ENCODE measurements at places on chromosomes 11 and 22. TPM values are rescaled to one million over a fixed set of nuclear protein-coding genes. Genes with fewer than 3 reads are reported as not detected.

GRCh38 chr11:129787532-129788155 lies 28.0 kb upstream of the TMEM45B start:
- DNase-seq = no peak
- no peaks in the 10 kb centered on the region for H3K27me3 ChIP-seq
- H3K4me3 ChIP-seq = no peak overlapping the region
- no peak overlapping the region for H3K27ac ChIP-seq
- H3K36me3 ChIP-seq = no peaks in the 10 kb centered on the region
- H3K4me1 ChIP-seq = peaks cover 23% of the 10 kb centered on the region

- no peaks in the 10 kb centered on the region for H3K4me1 ChIP-seq
- no peak overlapping the region for H3K4me3 ChIP-seq
- no peak for DNase-seq
- no peaks in the 10 kb centered on the region for H3K27me3 ChIP-seq
- H3K27ac ChIP-seq = no peak overlapping the region
- no peaks in the 10 kb centered on the region for H3K36me3 ChIP-seq
Observed at GRCh38 chr11:116698080-116698479, 74.7 kb downstream of the BUD13 start.

CRYBA4 gene
- not detected for total RNA-seq

- no peaks in the 10 kb centered on the region for H3K4me1 ChIP-seq
- peaks cover 10% of the 10 kb centered on the region for H3K27me3 ChIP-seq
- DNase-seq = no peak
- no peak overlapping the region for H3K4me3 ChIP-seq
- H3K36me3 ChIP-seq = no peaks in the 10 kb centered on the region
Observed at GRCh38 chr22:35202376-35202775, 54.9 kb upstream of the HMGXB4 start.

- no peaks in the 10 kb centered on the region for H3K36me3 ChIP-seq
- DNase-seq = peak; percentile 25
- no peaks in the 10 kb centered on the region for H3K4me1 ChIP-seq
- H3K4me3 ChIP-seq = no peak overlapping the region
Observed at GRCh38 chr22:17489101-17489500, 74.2 kb upstream of the SLC25A18 start.

DNA sequence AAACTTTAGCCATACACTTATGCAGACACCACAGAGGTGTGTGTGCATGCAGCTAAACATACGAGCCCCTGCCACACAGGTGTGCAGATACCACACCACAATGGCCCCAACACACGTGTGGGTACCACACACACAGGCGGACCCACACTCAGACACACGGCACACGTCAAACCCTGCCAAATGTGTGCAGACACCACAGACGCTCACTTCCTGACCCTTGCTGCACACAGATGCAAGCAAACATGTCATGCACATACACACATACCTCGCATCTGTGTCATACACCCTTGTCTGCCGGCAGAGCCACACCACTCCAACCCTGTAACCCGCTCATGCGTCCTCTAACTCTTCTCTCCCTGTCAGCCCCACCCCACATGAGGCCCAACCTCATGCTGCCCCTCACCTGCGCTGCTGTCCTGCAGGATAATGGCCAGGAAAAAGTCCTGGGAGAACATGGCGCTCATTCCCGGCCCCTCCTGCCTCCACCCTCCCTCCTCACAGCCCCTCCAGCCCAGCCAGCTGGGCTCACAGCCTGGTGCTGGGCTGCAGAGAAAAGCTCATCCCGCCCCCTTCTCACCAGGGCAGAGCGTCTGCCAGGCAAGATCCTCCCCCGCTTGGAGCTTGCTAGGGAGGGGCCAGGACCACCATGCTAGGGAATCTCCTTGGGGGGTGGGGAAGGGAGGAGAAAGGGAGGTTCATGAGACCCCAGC lies 14.2 kb downstream of the SMPD1 start:
- peaks cover 17% of the 10 kb centered on the region for H3K36me3 ChIP-seq
- peak; percentile 56 for DNase-seq
- H3K4me3 ChIP-seq = no peak overlapping the region
- H3K4me1 ChIP-seq = peaks cover 74% of the 10 kb centered on the region
- peak overlapping the region; percentile 23 for H3K27ac ChIP-seq

- H3K4me3 ChIP-seq = no peak overlapping the region
- no peaks in the 10 kb centered on the region for H3K36me3 ChIP-seq
- H3K27ac ChIP-seq = no peak overlapping the region
- no peaks in the 10 kb centered on the region for H3K4me1 ChIP-seq
- DNase-seq = no peak
Observed at GRCh38 chr11:115326526-115326925, 177.7 kb downstream of the CADM1 start.

DNA sequence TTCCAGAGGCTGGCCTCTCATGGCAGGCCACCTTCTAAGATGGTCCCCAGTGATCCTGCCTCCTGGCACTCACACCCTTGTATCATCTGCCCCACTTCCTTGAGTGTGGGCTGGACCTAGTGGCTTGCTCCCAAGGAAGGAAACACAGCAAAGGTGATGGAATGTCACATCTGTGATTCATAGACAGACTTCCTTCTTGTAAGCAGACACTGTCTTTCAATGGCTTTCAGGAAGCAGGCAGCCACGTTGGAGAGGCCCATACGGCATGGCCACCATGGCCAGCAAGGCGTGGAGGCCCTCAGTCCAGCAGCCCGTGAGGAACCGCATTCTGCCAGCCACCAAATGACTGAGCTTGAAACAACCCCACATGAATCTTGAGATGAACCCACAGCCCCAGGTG lies 11.3 kb downstream of the LMO1 start:
- no peak overlapping the region for H3K27ac ChIP-seq
- no peaks in the 10 kb centered on the region for H3K27me3 ChIP-seq
- no peak for DNase-seq

GRCh38 chr11:82738091-82738490 lies 4.4 kb upstream of the FAM181B start:
- DNase-seq = no peak
- H3K4me3 ChIP-seq = no peak overlapping the region
- H3K27ac ChIP-seq = no peak overlapping the region
- no peaks in the 10 kb centered on the region for H3K36me3 ChIP-seq
- peaks cover 25% of the 10 kb centered on the region for H3K27me3 ChIP-seq

DNA sequence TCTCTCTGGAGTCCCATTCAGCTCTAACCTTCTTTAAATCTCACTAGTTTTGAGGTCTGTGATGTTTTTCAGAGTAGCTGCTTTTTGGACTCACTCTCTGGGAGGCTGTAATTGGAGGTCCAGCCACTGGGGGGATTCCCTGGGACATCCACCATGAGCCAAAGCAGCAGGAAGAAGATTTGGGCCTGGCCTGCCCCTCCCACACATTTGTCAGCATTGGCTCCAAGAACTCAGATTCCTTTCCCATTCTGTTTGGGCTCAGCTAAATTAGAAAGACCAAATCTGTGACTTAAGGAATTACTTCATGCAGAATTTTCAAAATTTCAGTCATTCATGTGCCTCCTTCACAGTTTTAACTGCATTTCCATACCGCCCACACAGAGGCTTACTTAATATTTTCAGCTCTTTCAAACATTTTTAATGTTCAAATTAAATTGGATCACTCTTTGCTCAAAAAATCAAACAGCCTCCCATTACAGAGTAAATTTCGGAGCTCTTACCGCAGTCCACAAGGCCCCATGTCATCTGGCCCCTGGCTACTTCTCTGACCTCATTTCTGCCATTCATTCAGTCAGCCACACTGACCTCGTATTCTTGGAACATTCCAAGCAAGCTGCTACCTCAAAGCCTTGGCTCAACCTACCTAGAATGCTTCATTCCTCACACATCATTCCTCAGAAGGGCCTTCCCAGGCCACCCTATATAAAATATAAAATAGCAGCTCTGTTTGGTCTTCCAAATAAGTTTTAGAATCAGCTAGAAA lies 54.5 kb upstream of the RRAS2 start:
- peaks cover 35% of the 10 kb centered on the region for H3K4me1 ChIP-seq
- no peak overlapping the region for H3K4me3 ChIP-seq
- peak; percentile 37 for DNase-seq
- no peaks in the 10 kb centered on the region for H3K36me3 ChIP-seq
- no peak overlapping the region for H3K27ac ChIP-seq

- no peak overlapping the region for H3K27ac ChIP-seq
- peaks cover 3% of the 10 kb centered on the region for H3K27me3 ChIP-seq
- no peak overlapping the region for H3K4me3 ChIP-seq
- no peaks in the 10 kb centered on the region for H3K36me3 ChIP-seq
- no peaks in the 10 kb centered on the region for H3K4me1 ChIP-seq
Observed at GRCh38 chr11:122165607-122166371, 49.8 kb upstream of the BLID start.

GRCh38 chr11:65616575-65617001 lies 1.0 kb downstream of the PCNX3 start:
- peak; percentile 57 for DNase-seq
- peak overlapping the region; percentile 88 for H3K27ac ChIP-seq
- peaks cover 35% of the 10 kb centered on the region for H3K36me3 ChIP-seq
- peak overlapping the region; percentile 96 for H3K4me3 ChIP-seq

DNA sequence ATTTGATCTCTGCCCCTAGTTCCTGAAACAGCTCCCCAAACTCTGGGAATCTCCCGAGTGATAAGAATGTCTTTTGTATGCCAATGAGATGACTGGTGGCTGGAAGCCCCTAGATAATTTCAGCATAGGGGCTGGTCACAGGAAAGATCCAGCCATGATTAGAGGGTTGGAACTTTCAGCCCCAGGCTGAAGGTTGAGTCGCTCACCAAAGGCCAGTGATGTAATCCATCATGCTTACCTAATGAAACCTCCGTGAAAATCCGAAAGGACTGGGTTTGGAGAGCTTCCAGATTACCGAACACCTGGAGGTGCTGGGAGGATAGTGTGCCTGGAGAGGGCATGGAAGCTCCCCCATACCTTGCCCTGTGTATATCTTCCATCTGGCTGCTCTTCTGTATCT lies 26.0 kb downstream of the LRRC32 start:
- H3K27me3 ChIP-seq = peaks cover 34% of the 10 kb centered on the region
- H3K27ac ChIP-seq = no peak overlapping the region
- H3K36me3 ChIP-seq = no peaks in the 10 kb centered on the region
- peaks cover 10% of the 10 kb centered on the region for H3K4me1 ChIP-seq
- H3K4me3 ChIP-seq = no peak overlapping the region

GRCh38 chr22:48485149-48486133 lies 1342.2 kb downstream of the BRD1 start:
- H3K4me1 ChIP-seq = no peaks in the 10 kb centered on the region
- H3K36me3 ChIP-seq = no peaks in the 10 kb centered on the region
- no peak overlapping the region for H3K27ac ChIP-seq
- no peak overlapping the region for H3K4me3 ChIP-seq
- DNase-seq = no peak
- H3K27me3 ChIP-seq = peaks cover 29% of the 10 kb centered on the region

DNA sequence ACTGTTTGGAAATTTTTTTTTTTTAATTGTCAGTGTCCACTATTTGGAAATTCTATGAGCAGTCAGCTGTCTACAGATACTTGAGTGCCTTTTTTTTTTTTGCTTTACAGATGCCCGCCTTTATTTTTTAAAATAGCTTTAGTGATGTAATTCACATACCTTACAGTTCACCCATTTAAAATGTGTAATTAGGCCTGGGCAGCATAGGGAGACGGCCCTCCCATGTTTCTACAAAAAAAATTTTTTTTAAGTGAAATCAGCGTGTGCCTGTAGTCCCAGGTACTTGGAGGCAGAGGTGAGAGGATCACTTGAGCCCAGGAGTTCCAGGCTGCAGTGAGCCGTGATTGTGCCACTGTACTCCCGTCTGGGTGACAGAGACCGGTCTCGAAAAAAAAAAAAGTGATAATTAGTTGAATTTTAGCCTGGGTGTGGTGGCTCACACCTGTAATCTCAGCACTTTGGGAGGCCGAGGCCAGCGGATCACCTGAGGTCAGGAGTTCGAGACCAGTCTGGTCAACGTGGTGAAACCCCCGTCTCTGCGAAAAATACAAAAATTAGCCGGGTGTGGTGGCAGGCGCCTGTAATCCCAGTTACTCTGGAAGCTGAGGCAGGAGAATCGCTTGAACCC lies 1.5 kb downstream of the ZNF143 start:
- peaks cover 9% of the 10 kb centered on the region for H3K36me3 ChIP-seq
- no peak for DNase-seq

GRCh38 chr22:32590556-32590955 lies 115.9 kb downstream of the FBXO7 start:
- peaks cover 4% of the 10 kb centered on the region for H3K27me3 ChIP-seq
- H3K27ac ChIP-seq = no peak overlapping the region
- H3K4me1 ChIP-seq = no peaks in the 10 kb centered on the region

DNA sequence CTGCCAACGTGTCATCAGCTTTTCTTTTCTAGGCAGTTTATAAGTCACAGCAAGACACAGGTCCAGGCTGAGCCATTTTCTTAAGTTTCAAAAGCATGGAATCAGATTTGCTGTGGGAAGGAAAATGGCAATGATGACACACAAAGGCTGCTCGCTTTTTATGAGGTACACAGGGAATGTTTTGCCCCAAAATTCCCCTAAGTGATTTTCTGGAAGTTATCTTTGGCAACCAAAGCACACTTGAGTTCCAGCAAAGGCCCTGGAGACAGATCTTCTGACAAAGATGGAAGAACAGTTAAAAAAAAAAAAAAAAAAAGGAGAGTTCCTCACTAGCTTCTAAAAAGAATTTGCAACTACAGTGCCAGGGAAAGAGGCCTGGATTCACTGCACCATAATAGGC lies 260.8 kb downstream of the LARGE1 start:
- no peaks in the 10 kb centered on the region for H3K4me1 ChIP-seq
- no peak for DNase-seq
- no peaks in the 10 kb centered on the region for H3K36me3 ChIP-seq
- no peaks in the 10 kb centered on the region for H3K27me3 ChIP-seq

DNA sequence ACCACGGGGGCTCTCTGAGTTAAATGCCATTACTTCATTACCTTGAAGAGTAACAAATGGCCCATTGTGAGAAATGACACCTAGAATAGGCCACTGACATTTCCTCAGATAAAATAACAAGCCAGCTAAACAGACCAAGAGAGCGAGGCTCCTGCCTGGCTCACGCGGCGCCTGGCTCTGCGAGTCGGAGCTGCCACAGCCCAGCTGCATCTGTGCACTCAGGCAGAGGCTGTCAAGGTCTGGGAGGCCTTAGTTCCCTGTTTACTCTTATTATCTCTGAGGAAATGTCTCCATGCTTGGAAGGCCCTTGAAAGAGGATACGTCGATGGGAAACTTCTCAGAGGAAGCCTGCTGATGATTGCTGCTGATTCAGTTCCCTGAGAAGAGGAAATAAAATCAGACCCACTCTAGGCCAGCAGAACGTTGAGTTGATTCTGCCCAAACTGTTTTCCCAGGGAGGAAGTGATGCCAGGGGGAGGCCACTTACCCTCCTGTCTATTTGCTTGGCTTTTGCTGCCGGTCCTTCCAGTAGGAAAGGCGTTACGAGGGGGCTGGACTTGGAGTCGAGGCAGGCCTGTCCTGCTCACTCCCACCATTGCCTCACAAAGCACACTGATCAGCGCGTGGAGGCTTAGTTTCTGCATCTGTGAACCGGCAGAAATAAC lies 208.8 kb downstream of the TBC1D22A start:
- H3K27me3 ChIP-seq = no peaks in the 10 kb centered on the region
- peaks cover 7% of the 10 kb centered on the region for H3K36me3 ChIP-seq
- H3K4me3 ChIP-seq = no peak overlapping the region
